ENCODE measurements at places on chromosomes 1 and 21. TPM values are rescaled to one million over a fixed set of nuclear protein-coding genes. Genes with fewer than 3 reads are reported as not detected.
A peak's percentile ranks its signal among the peaks of the same experiment; 100 is the strongest.

ZBTB37 gene
- total RNA-seq = 0.64 TPM

HRNR gene
- total RNA-seq = not detected

GRCh38 chr1:113872219-113872935 lies 865 bp upstream of the PTPN22 start:
- DNase-seq = no peak

GRCh38 chr1:24009406-24009805 lies 29.3 kb upstream of the SRSF10 start:
- DNase-seq = peak; percentile 69

DNA sequence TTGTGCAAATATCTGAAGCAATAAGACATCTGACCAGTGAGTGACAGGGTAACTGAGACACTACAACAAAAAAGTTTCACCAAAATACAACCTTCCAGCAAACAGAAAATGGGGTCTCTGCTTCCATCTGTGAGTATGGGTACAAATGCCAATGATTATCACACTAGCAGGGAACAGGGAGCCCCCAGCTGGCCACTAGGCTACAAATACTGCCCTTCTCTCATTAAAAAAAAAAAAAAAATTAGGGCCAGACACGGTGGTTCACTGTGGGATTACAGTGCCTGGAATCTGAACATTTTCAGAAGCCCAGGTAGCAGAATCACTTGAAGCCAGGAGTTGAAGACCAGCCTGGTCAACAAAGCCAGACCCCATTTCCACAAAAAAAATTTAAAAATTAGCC lies 48.4 kb upstream of the EDARADD start:
- no peak for DNase-seq

DNA sequence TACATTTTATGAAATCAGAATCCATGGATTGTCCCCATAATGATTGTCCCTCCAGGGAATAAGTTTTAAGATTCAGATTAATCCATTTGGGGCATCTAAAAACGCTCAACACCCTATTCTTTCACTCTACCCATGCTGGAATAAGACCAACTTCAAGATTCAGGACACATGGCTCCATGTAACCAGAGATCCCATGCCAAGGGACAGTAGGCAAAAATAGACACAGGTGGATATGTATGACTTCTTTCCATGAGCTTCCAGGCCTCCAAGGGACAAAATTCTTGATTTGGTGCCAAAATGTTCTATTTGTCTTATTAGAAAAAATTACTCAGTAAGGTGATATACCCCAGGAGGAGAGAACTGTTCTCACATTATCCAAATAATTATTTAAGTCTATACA lies 178.8 kb downstream of the NRIP1 start:
- no peak for DNase-seq

- DNase-seq = no peak
Observed at GRCh38 chr1:15198684-15199083, 45.1 kb downstream of the TMEM51 start.

GRCh38 chr1:10962483-10962882 lies 50.0 kb upstream of the TARDBP start:
- DNase-seq = no peak

All from Caki2 (cell line).